Psoas muscle (tissue), 8 donors: ENCODE measurements at places on chromosomes 3 and 15.

DNA sequence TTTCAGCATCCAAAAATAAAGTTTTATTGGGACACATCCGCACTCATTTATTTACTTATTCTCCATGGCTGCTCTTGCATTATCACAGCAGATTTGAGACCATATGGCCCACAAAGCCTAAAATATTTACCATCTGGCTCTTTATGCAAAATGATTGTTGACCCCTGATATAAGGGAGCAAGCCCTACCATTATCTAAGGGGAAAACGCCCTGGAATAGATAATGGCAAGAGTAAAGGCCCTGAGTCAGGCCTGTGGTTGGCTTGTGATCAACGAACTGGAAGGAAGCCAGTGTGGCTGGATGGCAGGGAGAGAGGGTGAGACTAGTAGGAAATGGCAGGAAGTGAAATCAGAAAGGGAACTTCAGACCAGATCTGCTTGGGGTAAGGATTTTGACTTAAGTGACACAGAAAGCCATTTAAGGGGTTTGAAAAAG is 24.6 kb upstream of the DMXL2 start:
- DNase-seq = peak; percentile 54

DNA sequence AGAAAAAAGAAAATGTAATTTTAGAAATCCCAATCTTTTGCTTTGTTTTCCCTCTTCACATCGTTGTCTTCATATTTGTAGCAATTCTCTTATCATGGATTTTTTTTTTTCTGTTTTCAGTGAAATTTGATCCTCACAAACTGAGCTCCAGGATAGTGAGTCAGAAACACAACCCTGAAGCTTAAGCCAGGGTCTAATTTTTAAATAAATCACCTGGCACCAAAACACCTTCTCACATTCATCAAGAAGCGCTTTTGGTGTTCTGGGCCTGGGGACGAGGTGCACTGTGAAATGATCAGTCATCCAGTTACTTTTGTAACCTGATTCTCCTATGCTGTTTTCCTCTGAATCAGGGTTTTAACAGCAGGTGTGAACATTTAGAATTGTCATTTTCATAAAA is 87.7 kb downstream of the REC114 start:
- DNase-seq = no peak

GRCh38 chr3:63995086-63995485 is 28.2 kb downstream of the PSMD6 start:
- no peak for DNase-seq

DNA sequence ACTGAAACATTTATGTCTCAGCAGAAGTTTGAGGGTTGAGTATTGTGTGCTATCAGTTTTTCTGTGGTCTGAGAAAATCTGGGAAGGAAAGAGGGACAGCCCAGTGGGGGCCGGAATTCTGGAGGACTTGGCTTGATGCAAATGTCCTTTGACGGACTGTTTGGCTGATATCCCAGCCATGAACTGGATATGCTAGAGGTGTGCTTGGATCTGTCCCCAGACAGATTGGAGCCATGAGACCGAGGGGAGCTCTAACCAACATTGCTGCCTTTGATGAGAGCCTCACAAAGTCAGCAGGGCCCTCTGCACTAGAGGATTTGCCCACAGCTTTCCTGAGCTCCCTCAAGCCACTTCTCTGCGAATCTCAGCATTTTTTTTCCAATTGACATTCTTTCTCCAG is 405.6 kb downstream of the NTRK3 start:
- no peak for DNase-seq

DNA sequence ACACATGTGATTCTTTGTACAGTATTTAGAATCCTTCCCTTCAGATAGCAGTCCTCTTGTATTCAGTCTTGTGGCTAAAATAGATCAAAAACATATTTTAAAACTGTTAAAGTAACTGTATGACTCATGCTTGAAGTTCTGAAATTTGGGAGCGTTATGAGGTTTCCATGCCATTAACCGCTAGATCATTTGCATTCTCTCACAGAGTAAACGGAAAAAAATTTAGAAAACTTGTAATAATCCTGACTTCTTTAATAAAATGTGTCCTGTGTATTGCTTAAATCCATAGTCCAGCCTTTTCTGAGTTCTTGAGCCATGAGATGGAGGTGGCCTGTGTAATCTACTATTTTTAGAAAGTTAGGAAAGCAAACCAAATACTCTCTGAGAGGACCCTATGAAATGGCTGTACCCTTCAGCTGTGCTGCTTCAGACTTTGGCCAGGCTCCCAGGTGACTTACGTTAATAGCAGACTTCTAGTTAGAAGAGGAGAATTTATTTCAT is 33.8 kb downstream of the MBNL1 start:
- peak; percentile 70 for DNase-seq

GRCh38 chr3:15253023-15253697 is 47.1 kb downstream of the CAPN7 start:
- DNase-seq = no peak

GRCh38 chr3:149306751-149307434 is 26.5 kb downstream of the TM4SF18 start:
- DNase-seq = no peak

- no peak for DNase-seq
Measured at GRCh38 chr15:19973718-19974117, 567.9 kb downstream of the GOLGA6L6 start.

- DNase-seq = no peak
Measured at GRCh38 chr15:87720235-87720634, 536.3 kb downstream of the NTRK3 start.

GRCh38 chr3:135690664-135691063 is 274.9 kb upstream of the PPP2R3A start:
- DNase-seq = no peak

DNA sequence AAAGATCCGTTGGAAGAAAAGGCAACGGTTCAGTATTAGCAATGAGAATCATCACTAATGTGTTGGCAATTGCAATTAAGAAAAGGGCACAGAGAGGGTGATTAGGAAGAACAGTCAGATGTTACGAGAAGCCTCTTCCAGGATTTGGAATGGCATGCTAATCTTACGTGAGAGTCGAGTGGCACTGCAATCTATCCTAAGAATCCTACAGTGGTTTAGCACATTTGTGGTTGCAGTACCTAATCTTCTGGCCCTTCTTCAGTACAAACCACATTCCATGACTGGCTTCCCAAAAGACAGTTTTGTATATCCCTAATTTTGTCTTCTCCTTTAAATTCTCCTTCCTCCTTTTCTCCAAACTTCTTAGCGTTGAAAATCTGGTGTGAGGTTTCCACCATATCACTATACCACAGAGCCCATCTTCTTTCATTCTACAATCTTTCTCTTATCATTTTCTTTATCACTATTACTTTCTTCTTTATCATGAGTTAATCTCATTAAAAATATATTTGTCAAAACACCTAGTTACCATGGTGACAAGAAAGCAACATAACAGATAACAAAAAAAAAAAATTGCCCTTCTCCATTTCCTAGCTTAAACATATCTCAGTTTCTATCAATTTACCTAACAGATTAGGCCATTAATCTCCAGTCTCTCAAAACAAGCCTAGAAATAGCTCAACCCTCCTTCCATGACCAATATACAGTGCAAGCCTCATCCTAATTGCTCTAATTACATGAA is 60.1 kb downstream of the IGSF11 start:
- no peak for DNase-seq

DNA sequence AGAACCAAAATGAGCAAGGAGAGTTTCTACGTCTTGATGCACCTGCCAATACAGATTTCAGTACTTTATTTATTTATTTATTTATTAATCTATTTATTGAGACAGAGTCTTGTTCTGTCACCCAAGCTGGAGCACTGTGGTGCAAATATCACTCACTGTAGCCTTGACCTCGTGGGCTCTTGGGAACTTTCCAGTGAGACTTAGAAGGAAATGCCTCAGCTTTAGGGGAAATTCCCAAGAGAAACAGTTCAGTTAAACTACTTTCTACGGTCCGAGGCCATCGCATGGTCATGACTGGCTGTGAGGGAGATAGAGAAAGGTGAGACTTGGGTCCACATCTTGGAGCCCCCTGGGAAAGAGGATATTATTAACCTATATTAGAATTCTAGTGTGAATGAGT is 47.0 kb upstream of the HERC1 start:
- no peak for DNase-seq

DNA sequence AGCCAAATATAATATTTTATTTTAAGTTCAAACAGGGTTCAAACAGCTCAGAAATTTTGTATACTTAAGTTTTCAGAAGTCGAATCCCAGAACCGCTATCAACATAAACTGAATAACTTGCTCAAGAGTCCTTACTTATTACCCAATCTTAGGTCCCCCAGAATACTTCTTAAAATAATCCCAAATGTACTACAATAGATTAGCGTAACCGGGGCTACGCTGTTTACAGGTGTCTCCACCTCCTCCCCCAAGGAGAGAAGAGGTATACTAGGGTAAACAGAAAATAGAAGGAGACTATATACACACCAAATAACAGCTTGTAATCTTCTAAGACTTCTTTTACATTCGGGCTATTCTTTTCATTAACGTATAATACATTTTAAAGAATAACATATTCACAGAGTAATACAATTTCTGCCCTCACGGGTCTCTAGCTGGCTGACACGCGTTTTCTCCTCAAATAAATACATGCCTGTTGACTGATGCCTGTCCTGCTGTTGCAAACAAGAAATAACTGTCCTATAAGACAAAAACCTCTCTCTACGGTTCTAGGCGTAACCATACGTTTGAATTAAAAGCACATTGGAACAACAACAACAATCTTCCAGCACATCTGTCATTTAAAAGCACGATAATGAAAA is 1.3 kb downstream of the DENND4A start:
- DNase-seq = no peak

DNA sequence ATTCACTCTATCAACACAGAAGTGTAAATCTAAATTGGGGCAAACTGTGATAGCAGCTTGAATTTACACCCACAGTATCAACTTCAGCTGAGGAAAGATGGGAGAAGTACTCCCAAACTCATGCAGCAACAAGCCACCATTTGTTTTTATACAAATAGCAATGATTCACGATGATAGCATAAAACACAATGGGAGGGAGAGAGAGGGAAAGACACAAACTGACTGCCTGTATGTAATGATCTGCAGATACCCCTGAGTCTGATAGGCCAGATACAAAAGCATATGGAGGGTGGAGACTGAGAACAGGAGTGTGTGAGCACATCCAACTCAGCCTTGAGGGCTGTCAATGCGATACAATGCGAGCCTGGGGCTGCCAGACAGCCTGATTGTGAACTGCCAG is 79.2 kb downstream of the CNTN3 start:
- DNase-seq = no peak

DNA sequence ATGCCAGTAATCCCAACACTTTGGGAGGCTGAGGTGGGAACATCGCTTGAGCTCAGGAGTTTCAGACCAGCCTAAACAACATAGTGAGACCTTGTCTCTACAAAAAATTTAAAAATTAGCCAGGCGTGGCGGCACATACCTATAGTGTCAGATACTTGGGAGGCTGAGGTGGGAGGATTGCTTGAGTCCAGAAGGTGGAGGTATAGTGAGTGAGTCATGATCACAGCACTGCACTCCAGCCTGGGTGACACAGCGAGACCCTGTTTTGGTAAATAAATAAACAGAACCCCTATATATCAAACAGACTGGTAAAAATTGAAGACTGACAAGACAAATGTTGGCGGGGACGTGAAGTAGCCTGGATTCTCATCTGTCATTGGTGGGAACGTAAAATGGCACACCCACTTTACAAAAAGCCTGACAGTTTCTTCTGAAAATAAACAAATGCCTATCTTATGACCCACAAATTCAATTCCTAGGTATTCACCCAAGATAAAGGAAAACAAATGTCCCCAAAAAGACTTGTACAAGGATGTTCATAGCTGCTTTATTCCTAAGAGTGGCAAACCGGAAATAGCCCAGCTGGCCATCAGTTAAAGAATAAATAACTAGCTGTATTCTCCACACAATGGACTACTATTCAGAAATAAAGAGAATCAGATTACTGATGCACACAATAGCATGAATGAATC is 47.0 kb upstream of the GK5 start:
- DNase-seq = no peak

DNA sequence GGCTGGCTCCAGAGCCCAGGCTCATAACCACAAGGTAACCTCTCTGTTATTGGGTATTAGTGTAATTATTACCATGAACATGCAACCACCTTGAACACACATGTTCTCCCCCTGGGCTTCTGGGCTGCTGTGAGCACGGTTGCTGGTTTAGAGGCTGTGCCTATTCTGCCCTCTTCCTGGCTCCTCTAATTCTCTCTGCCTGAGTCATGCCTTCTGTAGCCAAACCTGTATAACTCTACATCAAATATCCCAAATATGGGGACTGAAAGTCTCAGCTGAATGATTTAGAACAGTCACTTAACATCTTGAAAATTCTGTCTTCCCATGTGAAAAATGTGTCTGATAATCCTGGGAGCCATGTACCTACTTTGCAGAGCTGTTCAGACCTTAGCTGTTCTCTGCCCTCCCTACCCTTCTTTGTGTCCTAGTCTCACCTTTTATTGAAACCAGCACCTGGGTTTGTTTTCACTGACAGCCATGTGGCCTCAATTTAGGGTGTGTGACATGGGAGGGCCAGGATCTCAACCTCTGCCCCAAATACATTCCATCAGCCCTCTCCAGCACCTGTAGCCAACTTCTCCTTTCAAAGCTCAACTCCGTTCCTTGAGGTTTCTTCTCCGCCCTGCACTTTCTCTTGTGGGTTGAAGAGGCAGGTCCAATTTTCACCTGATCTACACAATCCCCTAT is 60.7 kb downstream of the PDZRN3 start:
- no peak for DNase-seq

DNA sequence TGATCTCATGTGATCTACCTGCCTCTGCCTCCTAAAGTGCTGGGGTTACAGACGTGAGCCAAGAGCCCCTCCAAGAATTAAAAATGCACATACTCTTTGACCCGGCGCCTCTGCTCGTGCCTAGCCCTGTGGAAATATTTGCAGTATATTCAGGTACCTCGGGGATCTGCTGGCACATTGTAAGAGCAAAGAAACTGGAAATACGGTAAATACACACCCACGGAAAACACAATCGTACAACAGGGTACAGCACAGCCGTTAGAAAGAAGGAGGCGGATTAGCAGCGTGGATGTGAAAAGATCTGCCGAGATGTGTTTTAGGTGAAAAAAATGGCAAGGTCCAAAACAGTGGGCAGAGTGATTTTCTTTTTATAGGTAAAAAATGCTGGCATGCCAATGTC is 6.1 kb upstream of the HDAC11 start:
- DNase-seq = no peak

DNA sequence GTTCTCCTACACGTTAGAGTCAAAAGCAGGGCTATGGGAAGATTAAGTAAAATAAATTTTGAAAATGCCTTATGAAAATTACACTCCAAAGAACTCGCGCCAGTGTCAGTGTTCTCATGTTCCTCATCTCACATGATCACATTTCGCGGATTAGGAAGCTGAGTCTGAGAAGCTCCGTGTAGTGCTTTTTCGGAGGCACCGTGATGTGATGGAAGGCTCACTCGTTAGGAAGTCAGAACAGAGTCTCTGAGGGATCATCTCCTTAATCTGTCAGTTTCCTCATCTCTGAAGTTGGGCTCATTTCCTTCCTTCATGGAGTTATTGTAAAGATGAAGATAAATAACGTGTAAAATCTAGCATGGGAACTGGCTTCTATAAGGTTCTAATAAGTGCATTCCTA is 3.2 kb downstream of the ADIPOQ start:
- DNase-seq = no peak
